GM12891 (cell line): ENCODE measurements at places on chromosomes 5 and 9.

DNA sequence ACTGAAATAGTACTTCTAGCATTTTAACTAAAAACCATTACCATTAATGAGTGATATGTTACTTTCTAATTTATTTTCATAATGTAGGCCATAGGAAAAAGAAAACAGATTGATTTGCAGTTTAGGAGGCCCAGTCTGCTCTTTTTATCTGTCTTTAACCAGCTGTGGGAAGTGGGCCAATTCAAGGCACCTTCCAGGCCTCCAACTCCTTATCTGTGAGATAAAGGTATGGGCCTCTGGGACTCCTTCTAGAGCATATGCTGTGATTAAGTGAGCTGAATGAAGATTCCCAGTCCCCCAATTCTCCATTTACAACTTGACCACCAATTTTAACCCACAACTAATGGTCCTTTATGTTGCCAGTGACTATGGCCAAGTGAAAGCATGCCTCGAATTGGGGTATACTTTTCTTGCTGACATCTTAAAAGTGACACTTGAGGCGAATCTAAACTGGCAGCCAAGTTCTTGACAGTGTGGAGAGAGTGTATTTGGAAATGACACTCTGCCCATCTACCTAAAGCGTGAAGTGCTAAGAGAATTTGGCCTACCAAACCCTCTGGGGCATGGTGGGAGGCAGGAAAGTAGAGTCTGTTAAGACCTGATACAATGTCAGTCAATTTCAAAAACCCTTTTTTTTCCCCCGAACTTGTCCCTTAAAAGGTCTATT is 88.3 kb downstream of the PIK3R1 start:
- DNase-seq: no peak

DNA sequence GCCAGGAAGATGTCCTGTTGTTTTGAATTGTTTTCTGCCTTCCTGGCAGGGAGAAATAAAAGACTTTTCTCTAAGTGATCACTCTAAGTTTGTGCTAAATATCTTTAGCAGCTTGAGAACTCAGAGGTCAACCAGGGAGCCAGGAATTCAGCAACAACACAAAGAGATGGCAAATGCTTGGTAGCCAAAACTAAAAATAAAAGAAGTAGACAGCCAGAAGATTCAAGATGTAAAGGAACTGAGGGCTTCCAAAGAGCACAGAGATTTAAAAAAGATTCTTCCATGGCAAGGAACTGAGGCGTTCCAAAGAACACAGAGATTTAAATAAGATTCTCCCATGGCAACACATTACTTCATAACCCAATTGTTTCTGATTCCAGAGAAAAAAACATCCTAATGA is 9.6 kb downstream of the DNAH5 start:
- DNase-seq: no peak

DNA sequence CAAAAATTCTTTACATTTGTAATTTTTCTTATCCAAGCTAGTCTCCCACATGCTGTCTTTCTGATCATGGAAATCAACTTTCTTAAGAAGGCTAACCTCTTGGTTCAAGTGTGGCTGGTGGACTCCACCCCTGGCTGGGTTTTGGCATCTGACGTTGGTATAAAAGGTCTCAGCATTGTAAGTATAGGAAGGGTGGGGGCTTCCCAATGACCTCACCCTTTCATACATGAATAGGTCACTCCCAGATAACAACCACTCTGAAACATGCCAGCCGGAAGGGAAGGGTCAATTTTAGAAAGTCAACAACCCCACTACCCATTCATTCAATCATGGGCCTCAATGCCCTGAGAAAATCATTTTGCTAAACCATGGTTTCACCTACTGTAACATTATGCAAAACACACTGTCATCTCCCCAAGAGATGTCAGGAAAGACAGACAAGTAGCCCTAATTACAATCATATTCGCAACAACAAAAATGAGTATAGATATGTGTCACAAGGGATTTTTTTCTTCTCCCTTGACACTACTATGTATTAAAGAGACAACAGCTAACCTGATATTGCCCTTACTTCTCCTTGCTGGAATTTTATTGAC is 31.9 kb upstream of the PCSK5 start:
- no peak for DNase-seq

- DNase-seq: no peak
Observed at GRCh38 chr9:16417749-16418148, 452.7 kb downstream of the BNC2 start.

DNA sequence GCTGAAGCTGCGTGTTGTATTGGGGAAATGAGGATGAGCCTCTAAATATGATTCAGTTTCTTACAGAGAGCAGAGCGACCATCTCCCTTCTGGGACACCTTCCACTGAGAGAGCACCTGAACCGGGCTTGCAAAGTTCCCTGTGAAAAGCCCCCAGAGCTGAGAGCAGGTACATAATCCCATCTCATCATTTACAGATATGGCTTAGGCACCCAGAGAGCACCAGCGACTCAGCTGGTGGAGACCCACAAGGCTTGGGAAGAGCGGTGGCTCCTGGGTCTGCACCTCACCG is 324.3 kb upstream of the IRX4 start:
- no peak for DNase-seq

DNA sequence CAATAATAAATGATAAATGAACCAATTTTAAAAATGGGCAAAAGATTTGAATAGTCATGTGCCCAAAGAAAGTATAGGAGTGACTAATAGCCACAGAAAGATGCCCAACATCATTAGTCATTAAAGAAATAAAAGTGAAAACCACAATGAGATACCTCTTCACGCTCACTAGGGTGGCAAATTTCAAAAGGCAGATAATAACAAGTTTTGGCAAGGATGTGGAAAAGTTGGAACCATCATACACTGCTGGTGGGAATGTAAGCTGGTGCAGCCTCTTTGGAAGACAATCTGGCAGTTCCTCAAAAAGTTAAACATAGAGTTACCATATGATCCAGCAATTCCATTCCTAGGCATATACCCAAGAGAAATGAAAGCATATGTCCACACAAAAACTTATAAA is 1819.8 kb downstream of the MAT2B start:
- DNase-seq: no peak

DNA sequence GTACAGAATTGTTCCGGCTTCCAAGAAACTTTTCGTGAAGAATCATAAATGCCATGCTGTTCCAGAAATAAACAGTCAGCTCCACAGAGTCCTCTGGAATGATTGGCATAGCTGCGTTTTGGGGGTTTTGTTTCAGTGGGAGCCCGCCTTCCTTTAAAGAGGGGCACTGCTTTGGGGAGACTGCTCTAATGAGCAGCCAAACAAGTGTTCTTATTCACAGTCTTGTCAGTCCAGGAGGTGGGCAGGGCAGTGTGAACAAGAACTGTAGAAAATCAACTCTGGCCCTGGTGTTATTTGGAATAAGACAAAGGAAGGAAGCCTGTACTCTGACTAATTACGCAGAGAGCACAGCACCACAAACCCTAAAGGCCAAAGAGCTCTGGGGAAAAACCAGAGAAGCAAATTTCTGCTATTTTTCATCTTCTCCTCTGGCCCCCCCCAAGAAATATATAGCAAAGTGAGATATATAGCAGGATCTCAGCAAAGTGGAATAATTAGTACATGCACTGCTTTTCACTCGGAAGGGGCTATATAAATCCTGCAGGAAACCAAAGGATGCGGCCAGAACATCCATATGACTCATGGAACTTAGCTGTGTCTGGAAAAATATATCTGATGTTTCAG is 92.9 kb downstream of the GLDC start:
- DNase-seq: no peak
